EH (cell line): ENCODE measurements at places on chromosomes 2 and 18.

GRCh38 chr2:127233710-127234109, 13.6 kb upstream of the CYP27C1 start:
- no peak for DNase-seq

DNA sequence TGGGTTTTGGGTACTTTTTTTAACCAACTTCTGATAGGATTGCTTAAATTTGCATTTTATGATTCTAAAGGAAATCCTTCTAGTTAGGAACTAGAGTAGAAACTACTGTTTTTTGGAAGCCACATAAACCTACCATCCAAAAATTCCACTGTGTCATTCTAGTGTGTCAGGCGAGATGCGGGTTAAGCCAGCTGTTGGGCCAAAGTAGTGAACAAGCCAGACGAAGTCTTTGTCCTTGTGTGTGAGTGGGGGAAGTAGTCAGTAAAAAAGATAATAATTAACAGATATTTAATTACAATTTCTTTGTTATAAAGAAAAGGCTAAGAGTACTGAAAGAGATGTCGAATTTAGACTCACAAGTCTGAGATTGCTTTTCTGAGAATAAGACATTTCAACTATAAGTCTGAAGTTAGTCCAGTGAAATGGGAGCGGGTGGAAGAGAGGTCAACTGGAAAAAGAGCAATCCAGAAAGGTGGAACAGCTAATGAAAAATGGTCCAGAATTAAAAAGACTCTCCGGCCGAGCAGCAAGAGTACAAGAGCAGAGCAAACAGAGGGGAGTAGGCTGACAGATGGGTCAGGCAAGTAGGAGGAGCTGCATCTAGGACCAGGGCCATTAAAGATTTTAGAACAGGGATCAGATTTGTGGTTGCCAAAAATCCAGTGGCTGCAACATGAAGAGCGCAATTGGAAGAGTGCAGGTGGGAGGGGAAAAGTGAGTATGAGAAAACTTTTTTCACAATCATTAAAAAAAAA, 1.5 kb downstream of the EPB41L5 start:
- DNase-seq: no peak

GRCh38 chr2:241121008-241121407, 18.9 kb upstream of the MTERF4 start:
- no peak for DNase-seq

GRCh38 chr2:8138525-8138922, 543.3 kb upstream of the ID2 start:
- no peak for DNase-seq

- no peak for DNase-seq
Measured at GRCh38 chr2:119552902-119553301, 8.7 kb downstream of the CFAP221 start.

GRCh38 chr2:44203542-44203941, 34.9 kb downstream of the PPM1B start:
- DNase-seq: no peak

GRCh38 chr2:9897331-9897737, 54.1 kb downstream of the TAF1B start:
- peak; percentile 94 for DNase-seq

GRCh38 chr2:206154197-206154596, 5.0 kb downstream of the NDUFS1 start:
- peak; percentile 9 for DNase-seq

DNA sequence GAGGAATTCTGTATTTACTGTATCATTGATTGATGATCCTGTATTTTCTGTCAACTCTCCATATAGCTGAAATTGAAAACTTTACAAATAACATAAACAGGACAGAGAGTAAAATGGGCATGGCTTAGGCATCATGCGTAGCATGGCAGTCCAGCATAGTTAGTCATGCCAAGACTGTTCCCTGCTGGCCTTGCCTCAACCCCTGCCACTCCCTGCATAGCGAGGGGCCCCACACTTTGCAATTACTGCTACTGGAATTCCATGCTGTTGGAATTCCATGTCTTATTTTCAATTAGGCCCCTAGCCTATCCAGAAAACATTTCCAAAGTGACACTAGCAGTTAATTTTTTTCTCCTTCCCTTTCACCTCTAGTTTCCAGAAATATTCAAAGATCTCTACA, 15.1 kb upstream of the SOX11 start:
- DNase-seq: no peak
